Cerebellar nuclear complex (tissue), 1 donor: ENCODE measurements at places on chromosomes 16 and 17.

GRCh38 chr16:3029491-3030221, 5.8 kb downstream of the THOC6 start:
- DNase-seq: no peak

DNA sequence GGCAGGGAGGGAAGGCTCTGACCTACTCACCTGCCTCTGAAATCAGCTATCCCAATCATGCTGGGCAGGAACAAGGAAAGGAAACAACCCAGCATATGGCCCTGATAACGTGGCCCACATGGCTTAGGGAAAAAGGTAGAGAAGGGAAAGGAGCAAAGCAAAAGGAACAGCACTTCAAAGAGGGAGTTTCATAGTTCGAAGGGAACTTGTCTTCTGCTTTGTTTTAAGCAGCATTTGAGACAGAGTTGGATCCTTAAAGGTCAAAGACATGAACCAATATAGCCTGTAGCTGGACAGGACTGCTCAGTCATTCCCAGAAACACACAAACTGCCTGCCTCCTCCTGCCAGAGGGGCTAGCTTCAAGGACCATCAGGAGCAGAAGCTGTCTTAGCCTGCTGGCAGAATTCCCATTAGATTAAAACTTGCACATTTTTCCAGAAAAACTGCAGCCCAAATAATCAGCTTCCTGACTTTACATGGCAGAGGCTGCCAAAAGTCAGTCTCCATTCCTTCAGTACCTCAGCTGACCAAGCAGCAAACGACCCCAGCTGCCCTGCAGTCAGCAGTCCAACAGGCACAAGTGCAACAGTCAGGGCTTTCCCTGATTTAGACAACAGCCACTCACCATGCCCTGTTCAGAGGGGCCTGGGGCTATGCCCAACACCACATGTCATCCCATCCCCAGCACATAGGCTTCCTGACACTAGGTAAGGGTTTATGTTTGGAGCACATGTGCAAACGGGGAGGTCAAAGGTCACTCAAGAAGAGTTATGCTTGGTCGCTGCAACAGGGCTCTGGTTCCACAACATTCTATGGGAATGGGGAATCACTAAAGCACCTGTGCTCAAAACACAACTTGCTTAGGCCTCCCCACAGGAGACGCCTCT, 32.5 kb downstream of the RANBP10 start:
- DNase-seq: no peak

DNA sequence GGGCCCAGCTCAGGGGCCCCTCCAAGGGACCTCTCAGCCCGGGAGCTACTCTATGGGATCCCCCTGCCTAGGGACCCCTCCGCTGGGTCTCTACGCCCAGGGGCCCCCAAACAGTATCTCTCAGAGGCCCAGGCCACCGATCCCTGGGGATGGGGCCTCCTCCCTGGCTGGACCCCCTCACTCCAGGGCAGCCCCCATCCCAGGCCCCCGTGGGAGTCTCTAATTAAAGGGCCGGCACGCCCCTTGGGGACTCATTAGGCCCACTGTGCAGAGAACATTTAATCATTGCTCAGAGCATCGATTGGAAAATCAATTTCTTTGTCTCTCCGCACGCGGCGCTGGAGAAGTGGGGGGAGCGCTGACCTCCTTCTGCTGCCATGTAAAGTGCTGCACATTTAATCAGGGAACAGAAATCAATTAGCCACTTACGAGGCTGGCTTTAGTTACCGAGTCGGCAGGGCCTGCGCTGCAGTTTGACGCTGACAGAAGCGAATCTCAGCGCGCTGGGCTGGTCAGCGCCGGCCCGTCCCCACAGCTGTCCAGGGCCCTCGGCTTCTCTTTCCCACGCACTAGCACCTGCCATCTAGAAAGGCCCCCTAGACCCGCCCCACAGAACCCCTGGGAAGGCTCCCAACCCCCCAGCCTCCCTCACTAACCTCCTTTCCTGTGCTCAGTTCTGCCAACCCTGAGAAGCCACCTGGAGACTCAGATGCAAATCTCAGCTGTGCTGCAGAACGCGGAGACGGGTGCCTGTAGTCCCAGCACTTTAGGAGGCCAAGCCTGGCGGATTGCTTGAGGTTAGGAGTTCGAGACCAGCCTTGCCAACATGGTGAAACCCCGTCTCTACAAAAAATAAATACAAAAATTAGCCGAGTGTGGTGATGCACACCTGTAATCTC, 20.2 kb upstream of the C1QL1 start:
- DNase-seq: no peak

GRCh38 chr16:76278980-76279379, 1.8 kb downstream of the CNTNAP4 start:
- peak; percentile 13 for DNase-seq

DNA sequence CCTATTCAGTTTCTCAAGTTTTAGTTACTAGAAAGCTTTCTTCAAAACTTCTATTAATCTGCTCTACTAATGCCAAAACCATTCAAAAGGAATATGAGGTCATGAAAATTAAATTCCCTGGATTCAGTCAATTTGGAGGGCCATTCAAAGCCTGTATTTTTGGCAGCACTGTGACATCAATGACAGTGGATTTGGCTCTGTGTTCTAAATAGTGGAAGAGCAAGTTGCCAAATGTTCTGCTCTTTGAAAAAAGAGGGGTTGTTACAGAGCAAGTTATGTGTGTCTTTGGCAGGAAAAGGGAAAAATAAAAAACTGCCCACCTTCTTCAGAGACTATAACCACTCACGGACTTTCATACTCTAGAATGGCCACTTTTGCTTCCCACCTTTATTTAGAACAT, 3.2 kb upstream of the C16orf46 start:
- no peak for DNase-seq

DNA sequence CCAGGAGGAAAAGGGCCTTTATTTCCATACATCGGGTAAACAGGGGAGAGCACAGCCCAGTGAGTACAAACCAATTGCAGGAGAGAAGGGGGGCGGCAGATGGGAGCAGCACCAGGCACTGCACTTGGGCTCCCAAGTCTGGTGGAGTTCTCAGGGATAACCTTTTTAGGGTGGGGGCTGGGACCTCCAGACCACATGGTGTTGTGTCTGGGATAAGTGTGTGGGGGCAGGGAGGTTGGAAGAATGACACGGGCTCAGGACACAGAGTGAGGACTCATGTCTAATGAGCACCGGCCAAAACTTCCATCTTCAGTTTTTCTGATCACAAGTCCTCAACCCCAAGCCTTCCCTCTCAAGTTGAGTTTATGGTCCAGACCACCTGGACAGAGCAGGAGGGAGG, 30.6 kb downstream of the PIPOX start:
- no peak for DNase-seq

DNA sequence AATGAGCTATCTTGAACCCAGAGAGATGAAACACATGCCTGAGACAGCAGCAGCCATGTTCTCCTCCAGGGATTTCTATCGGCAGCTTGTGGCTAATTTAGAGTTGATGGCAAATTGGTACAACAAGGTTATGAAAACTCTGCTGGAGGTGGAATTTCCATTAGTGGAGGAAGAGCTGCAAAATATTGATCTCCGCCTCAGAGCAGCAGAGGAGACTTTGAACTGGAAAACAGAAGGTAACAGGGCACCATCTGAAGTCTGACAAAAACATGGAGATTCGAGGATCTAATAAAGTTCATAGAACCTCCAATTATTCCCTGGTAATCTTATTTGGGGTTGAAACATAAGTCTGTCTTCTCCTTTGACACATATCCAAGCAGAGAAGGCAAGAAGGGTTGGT, 52.8 kb downstream of the DNAH9 start:
- DNase-seq: no peak

- DNase-seq: no peak
These were observed 120.8 kb upstream of the SEC14L1 start for GRCh38 chr17:77019893-77020379.

DNA sequence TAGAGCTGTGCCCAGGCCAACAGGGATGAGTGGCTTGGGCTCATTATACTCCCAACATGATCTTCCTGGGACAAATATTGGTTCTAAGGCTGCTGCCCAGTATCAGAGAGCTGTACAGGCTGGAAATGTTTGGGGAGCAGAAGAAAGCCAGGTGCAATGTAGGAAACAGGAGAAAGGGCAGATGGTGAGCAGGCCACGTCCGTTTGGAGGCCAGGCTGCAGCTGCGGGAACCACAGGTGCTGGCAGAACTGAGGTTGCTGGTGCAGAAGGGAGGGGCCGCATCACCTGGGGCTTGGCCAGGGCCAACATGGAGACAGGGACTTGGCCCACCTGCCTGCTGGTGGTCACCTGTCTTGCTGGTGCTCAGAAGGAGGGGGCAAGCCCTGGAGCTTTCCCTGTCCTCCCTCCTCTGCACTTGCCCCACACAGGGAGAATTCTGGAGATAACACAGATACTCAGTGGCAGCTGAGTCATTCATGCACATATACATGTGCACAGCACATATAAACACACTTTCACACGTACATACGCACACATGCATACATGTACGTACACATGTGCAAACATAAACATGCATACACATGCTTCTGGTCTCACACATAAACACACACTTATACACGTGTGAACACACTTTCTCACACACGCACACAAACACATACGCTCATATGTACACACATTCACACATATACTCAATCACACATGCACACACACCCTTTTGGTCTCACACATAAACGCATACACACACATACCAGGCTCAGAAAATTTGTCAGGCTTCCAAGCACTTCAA, 67.7 kb downstream of the WSCD1 start:
- DNase-seq: peak; percentile 48

DNA sequence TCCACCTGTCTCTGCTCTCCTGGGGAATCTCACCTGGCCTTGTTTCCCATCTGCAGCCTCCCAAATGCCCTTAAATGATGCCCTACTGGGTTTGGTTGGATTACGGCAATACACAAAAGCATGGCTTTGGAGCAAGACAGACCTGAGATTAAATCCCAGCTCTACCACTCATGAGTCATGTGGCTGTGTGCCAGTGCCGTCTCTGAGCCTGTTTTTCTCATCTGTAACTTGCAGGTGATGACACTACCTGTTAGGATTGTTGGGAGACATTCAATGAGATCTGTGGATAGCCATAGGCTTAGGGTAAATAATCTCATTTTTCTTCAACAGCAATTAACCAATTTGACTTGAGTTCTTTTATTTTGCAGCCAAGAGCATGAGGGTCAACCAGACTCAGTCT, 240.3 kb downstream of the MAF start:
- DNase-seq: no peak

DNA sequence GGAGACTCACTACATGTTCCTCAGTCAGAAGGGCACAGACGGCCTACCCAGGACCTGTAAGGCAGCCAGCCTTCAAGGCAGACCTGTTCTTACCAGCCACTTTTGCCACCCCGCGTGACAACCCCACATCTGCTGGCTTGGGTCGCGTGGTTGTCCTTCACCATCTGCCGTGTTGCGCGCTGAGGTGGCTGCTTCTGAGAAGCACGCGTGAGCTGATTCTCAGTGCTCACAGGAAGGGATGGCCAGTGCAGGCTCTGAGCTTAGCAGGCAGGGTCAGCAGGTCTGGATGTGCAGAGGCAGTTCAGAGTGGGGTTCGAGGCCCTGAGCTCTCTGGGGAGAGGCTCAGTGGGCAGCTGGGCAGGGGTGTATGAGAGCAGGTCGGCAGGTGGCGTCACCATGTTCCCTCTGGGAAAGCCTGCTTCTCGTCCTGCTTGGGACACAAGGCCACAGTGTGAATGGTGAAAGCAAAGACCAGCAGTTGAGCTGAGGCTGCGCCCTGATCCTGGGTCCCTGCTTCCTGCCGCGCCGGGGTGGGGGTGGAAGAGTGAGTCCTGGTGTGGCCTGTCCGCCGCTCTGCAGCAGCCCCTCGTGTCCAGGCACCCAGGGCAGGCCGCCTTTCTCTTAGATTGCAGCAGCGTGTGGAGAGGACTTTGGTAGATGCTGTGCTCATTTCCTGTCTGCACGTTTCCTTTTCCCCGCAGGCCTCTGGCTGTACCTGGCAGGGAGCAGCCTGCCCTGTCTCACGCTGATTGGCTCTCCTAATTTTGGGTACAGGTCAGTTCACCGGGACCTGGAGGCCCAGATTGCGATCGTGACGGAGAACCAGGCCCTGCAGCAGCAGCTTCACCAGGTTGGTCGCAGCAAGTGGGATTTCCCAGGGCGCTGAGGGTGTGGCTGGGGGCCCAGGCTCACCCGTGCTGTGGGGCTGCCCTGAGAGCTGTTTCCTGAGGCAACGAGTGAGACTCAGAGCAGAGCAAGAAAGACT, 36.0 kb downstream of the PGS1 start:
- no peak for DNase-seq

DNA sequence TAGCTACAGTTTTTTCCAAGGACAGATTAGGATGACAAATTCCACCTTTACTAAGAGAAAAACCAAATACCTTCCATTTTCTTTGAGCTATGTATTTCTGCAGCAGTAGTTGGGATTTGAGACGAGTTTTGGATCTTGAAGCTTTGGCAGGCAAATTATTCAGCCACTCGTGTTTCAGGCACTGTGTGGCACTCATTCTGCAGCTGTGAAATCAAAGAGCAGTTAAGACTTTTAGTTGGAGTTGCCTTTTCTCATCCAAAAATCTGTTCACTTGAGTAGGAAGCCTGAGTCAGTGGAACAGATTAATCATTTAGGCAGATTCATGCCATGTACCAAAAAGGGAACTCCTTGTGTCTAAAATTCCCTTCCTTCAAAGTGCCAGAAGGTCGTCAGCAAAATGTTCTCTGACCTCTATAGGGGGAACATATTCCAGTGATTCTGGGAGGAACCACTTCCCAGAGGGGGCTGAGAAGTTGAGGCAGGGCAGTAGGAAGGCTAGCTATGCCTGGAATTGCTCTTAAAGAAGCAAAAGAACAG, 20.1 kb downstream of the ORC6 start:
- DNase-seq: no peak

DNA sequence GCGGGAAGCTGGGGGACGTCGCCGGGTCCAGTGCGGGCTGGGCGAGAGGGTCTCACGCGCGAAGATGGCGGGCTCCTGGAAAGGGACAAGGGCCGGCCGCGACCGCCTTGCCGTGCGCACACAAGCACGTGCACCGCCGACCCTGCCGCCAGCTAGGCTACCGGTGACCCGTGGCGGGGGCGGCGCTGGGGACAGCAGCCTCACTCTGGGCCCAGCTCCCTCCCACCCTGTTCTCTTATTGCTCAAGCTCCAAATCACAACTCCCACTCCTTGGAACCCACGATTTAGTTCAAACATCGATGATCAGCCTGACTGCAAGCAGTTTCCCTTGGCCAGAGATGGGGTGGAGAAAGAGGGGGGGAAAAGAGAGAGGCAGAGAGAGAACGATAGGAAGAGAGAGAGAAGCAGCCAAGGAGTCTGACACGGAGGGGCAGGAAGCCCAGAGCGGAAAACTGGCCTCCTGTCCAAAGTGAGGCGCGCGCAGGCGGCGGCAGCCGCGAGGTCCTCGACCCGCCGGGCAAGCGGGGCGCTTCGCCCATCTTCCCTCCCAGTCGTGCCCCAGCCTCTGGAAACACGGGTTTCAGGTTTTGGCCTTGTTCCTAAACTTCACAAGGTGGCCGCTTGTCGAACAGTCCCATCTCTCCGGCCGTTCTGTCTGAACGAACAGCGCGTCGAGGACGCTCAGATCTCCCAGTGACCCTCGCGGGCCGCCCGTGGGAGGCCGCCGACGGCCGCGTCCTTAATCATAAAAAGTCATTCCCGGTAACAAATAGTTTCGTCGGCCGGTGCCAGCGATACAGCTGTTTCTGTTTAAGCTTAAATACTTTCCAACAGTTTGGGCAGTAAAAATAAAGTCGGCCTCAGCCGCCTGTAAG, 1.7 kb upstream of the CBX8 start:
- no peak for DNase-seq

GRCh38 chr16:1335211-1335971, 1.9 kb downstream of the BAIAP3 start:
- DNase-seq: no peak

GRCh38 chr17:5354886-5355415, 64.5 kb downstream of the NUP88 start:
- DNase-seq: no peak
